Hepatocyte (in vitro differentiated cells): ENCODE measurements at places on chromosomes 16 and 17. TPM values are rescaled to one million over a fixed set of nuclear protein-coding genes. Genes with fewer than 3 reads are reported as not detected.

- DNase-seq: no peak
Measured at GRCh38 chr17:77383613-77384608, 243.1 kb downstream of the SEC14L1 start.

- no peak for DNase-seq
Measured at GRCh38 chr17:2500446-2500845, 11.2 kb downstream of the METTL16 start.

DNA sequence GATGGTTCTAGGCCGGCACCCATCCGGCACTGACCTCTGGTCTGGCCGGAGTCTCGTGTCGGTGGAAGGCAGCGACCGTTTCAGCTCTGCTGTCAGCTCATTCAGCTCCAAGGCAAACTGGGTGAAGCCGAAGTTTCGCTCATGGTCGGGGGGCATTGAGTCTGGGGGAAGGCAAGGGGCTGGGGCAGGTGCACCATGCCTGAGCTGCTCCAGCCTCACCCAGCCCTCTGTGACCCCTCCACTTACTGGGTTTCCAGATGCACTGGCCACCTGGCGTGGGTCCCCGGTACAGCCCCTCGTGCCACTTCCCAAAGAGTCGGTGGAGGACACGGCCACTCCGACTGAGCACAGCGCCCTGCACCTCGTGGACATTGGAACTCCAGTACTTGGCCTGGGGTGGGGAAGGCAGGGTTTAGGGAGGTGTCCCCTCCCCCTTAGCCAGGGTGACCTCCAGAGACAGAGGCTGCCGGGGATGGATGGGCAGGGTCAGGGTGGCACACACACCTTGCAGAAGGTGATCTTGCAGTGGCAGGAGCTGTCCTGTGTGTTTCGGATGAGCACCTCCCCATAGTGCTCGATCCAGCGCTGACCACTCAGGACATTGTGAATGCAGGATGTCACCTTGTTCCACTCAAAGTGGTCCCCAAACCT, 12.6 kb downstream of the OSBPL7 start:
- DNase-seq: no peak

GRCh38 chr17:4177806-4178205, 34.8 kb downstream of the CYB5D2 start:
- no peak for DNase-seq

GRCh38 chr16:82481455-82481854, 145.3 kb upstream of the CDH13 start:
- DNase-seq: no peak

- no peak for DNase-seq
Measured at GRCh38 chr17:60747069-60747808, 69.6 kb downstream of the BCAS3 start.

DNA sequence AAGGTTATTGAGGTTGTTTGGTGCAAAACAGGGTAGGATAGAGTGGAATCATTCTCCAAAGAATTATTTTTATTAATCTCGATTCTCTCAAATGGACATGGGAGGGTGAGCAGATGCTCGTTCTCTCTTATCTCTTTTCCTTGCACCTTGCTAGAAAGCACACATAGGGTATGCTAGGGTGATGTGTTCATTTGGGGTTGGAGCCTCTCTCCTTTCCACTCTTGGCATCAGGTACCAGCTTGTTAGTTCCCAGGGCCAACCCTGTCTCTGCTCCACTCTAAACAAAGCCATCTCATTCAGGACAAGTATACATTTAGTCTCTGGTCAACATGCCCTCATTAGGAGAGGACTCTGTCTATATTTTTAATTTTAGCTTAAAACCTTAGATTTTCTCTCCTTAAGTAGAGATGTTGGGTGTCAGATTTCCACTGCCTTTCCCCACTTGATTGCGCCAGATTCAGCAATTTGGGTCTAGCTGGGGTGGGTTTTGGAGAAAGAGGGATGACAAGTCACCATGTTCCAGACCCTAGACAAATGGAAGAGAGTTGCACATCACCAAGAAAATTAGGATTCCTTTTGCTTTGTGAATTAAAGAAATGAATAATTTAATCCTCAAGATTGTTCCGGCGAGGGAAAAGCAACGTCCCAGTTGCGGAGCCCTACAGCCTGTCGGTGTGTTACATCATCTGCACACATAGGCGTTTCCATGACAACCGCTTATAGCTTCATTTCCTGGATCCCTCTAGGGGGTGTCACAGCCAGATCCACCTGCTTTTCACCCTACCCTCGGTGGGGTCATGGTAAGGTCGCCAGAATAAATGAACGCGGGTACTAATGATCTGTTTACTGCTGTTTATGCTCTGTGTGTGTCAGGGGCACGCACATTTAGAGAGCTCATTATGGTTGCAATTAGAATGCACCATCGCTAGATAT, 41.6 kb downstream of the SNX11 start:
- DNase-seq: no peak

GRCh38 chr16:3004319-3004718, 8.4 kb upstream of the CLDN9 start:
- peak; percentile 62 for DNase-seq

- DNase-seq: no peak
Measured at GRCh38 chr17:40456396-40456951, 13.2 kb downstream of the IGFBP4 start.

- DNase-seq: peak; percentile 74
Measured at GRCh38 chr17:77254951-77255825, 114.4 kb downstream of the SEC14L1 start.

DNA sequence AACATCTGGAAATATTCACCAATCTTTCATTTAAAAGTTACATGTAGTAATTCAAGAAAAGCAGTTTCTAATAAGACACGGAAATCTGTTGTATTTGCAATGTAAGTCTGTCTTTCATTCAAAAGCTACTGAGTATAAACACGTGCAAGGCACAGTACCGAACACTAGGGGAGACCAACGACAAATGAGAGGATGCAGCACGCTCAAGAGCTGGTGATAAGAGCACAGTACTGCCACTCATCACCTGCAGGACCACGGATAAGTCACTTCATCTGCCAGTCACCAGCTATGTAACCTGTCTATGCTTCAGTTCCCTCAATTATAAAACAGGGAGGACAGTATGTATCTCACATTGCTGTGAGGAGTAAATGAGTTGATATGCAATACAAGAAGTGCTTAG, 67.1 kb downstream of the CLEC18A start:
- DNase-seq: peak; percentile 29

DNA sequence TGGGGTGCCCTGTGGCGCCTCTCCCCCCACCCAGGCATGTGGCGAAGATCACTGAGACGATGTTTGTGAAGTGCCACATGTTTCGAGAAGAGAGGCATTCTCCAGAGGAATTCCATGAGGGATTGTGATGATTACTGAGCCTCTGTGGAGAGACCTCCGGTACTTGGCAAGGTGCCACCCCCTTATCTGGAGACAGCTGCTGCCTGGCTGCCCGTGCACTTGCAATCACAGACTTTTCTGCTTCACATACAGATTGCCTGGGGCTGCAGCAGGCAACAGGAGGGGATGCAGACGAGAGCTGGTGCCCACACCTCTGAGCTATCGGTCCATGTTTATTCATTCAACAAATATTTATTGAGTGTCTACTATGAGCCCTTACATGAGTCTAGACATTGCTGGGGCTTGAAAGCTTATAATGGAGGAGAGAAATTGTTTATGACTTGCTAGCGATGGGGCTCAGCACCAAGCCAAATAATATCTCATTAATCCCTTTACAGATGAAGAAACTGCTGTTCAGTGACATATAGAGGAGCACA, 317.2 kb upstream of the ZFHX3 start:
- peak; percentile 72 for DNase-seq

The EVPL gene
- 0.48 and 2.7 TPM in 2 replicates for total RNA-seq

The NAE1 gene
- total RNA-seq: 68.5 and 72.6 TPM in 2 replicates

The GAST gene
- not detected in 2 replicates for total RNA-seq

The CD7 gene
- total RNA-seq: 0.64 and 1.8 TPM in 2 replicates
